ENCODE measurements at places on chromosomes 2 and 18.

DNA sequence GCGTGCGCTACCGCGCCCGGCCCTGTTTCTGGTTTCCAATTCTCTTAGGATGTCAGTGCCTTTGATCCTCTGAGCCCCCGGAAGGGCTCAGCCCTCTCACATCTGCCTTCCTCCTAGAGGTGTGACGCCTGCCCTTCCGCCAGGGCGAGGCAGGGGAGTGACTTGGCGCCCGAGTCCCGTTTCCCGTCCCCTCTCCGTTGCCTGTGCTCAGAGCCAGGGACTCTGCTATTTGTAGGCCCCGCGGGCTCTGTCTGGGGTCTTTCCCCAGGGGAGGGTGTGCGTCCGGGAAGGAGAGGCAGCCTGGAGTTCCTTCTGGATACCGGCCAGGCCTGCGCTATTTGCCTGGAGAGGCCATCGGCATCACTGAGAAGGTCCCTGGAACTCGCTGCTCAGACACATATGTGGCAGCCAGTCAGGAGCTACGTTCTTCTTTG, 103.7 kb upstream of the TAF1B start:
- no peak for DNase-seq

DNA sequence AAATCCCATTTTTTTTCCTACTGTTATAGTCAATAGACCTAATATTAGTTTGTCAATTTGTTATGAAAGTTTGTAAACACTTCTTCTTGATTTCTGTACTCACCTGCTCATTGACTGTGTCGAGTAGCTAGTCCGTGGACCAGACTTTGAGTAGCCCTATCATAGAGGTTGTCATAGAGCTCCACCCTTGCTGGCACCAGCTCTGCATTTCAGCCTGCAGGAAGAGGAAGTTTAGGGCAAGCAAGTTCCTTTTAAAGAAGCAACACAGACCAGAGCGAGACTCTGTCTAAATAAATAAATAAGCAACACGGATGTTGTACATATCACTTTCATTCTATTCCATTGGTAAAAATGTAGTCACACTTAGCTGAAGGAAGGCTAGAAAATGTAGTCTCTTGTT, 74.0 kb downstream of the MCFD2 start:
- DNase-seq = no peak

- DNase-seq = peak; percentile 94
Observed at GRCh38 chr2:162029287-162029901, 44.6 kb downstream of the DPP4 start.

- DNase-seq = no peak
Observed at GRCh38 chr2:100021791-100022340, 120.5 kb downstream of the AFF3 start.

GRCh38 chr18:36441426-36442240, 144.1 kb downstream of the FHOD3 start:
- no peak for DNase-seq

DNA sequence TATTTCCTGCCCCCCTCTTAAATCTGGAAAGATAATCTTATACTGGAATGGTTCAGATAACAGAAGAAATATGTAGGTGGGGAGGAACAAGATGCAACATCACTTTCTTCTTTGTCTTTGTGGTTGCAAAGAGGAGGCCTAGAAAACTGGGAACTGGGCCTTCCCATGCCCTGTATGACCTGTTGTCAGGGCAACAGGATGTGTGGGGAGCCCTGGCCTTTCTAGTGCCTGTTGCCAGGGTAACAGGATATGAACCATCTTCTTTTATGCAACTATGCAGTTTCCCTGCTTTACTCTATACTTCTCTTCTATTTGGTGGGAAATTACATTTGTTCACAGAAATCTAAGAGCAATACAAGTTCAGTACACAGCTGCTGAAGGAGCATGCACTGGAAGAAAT, 79.8 kb upstream of the PDE1A start:
- DNase-seq = no peak

DNA sequence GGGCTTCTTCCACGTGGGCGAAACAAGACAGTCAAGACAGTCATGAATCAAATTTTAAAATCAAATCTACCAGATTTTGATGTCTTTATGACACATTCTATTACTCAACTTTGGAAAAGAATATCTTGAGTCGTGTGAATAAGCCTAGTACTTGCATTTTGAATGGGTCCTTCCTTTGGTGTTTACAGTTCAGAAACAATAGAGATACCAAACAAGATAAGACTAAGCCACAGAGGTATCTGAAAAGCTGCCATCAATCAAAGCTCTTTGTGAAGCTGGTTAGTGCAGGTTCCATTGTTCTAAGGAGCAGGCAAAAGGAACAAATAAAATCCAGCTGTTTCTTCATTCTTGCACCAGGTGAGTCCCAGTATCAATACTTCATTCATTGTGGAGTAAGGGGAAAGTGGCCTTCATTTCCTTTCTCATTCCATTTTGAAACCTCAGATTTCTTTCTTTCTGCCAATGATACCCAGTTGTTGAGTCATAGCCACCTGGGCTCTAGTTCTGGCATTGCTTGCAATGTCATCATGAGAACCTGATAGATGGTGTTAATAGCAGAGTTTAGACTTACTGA, 151.7 kb upstream of the L3MBTL4 start:
- DNase-seq = no peak

GRCh38 chr2:241866790-241867645, 2.5 kb upstream of the RTP5 start:
- DNase-seq = no peak

GRCh38 chr2:101952551-101952950, 39.2 kb upstream of the IL1R2 start:
- DNase-seq = no peak

- no peak for DNase-seq
Observed at GRCh38 chr2:112031473-112032223, 23.4 kb upstream of the TMEM87B start.

DNA sequence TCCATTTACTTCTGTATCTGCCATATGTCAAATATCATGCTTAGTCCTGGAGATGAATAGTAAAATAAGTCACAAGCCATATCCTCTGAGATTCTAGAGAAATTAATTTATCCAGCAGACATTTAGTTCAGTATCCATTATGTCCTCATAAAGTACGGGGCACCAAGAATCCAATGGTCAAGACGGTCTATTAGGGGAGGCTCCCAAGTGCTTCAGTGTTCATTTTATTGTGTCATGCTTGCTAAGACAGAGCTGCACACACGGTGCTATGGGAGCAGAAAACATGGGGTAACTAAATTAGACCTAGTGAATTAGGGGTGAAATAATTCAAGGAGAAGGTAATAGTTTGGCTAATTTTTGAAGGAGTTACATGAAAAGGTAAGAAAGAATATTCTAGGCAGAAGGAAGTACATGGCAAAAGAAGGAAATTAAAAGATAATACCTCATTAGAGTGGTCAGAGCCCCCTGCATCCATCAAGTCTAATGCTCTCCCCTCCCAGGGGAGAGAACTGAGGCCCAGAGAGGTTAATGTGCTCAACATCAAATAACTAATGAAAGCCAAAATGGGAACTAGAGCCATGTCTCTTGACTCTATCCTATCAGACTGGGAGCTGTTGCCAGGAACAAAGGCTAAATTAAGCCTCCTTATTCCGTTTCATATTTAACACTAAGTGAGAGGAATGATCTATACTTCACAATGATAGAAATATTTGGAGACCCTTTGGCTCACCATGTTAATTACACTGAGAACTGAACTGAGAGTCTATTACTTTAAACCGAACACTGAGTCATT, 358.7 kb downstream of the LRRTM1 start:
- no peak for DNase-seq

- DNase-seq = no peak
Observed at GRCh38 chr2:132278267-132278666, 116.5 kb upstream of the ANKRD30BL start.

DNA sequence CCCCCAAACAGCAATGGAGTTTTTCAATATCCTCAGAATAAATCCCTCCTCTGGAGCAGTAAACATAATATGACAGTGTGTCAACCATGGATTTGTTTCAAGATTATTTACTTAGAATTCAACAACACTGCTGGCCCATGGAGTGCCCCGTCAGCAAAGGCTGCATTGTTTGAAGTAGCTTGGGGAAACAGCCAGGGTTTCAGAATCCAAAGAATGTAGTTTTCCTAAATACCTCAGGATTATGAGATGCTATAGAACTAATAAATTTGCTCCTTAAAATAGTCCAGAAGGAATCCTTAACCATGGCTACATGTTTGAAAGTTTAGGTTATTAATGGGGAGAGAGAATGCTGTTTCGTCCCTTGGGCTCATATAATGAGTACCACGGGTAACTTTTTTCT, 13.1 kb upstream of the CETN1 start:
- DNase-seq = no peak

DNA sequence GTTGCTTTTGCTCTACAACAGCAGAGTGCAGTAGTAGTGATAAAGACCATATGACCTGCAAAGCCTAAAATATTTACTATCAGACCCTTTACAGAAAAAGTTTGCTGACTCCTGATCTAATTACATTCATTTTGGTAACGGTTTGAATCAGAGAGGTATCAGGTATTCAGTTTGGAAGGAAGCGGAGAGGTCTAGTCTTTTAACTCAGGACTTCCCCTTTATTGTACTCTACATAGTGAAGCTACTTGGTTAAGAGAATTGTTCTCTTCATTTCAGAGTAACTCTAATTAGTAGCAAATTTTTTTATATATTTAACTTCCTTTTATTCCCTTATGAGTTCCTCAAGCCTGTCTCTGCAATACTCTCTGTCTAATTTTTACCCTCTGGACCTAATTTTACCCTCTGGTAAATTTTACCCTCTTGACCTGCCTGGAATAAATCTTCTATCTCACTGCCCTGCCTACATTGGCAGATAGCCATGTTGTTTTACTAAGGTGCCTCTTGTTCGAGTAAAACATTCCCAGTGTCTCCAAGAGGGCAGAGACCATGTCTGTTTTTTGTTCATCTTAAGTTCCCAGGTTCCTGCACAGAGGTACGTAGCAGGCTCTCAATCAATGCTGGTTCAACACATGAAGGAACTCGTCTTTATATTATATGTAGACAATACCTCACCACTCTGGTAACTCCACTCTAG, 170.6 kb downstream of the DNAH6 start:
- DNase-seq = no peak

- no peak for DNase-seq
Observed at GRCh38 chr18:36655074-36655473, 173.7 kb downstream of the TPGS2 start.

- no peak for DNase-seq
Observed at GRCh38 chr2:11867926-11868325, 121.5 kb downstream of the LPIN1 start.

GRCh38 chr2:148814860-148815419, 60.1 kb upstream of the KIF5C start:
- DNase-seq = no peak

DNA sequence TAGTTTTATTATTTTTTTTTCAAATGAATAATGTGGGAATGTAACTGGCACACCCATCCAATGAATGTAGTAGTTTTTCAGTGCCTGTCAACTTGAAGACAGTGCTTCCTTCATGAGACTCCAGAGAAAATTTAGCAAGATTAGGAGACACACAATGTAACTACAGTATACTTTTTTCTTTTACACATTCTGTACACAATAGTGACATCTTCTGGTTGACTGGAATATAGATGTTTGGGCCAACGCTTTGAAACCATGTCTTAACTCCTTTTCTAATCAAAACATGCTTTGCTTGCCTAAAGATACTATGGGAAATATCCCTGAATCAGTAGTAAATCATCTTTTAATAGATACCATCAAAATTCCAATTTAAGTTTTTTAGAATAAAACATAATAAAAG, 229.5 kb upstream of the ZC3H15 start:
- DNase-seq = no peak

GRCh38 chr18:78804206-78805030, 175.2 kb upstream of the SALL3 start:
- DNase-seq = no peak

DNA sequence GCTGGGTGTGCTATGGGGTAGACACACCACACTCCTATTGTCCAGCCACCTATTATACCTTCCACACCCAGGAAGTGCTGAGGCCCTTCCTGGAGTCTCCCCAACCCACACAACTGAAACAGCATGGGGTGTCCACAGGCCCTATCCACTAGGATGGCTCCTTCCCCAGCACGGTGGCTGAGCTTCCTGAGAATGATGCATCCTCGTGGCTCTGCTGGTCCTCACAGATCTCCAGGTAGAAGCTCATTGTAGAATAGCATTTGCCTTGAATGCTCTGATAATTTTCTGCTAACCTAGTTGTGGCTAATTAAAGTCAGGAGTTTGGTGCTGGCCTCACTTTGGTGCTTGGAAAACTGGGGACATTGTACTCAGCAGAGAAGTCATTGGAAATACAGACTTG, 182.6 kb downstream of the ANKRD30B start:
- no peak for DNase-seq

DNA sequence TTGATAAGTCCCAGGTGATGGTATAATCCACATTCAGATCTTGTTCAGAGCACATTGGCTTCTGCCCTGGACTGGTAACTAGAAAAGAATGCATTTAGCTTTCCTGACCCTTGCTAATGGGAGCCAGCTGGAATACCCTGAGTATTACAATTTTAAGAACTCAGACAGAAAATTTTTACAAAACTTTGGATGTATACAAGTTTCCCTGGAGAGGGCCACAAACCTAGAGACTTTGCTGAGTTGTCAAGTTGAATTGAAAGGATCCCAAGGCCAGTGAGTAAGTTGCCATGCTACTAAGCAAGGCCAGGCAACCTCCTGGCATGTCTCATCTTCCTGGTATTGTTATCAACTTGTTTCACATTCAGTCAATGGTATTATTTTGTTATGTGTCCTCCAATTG, 20.0 kb upstream of the NABP1 start:
- no peak for DNase-seq

DNA sequence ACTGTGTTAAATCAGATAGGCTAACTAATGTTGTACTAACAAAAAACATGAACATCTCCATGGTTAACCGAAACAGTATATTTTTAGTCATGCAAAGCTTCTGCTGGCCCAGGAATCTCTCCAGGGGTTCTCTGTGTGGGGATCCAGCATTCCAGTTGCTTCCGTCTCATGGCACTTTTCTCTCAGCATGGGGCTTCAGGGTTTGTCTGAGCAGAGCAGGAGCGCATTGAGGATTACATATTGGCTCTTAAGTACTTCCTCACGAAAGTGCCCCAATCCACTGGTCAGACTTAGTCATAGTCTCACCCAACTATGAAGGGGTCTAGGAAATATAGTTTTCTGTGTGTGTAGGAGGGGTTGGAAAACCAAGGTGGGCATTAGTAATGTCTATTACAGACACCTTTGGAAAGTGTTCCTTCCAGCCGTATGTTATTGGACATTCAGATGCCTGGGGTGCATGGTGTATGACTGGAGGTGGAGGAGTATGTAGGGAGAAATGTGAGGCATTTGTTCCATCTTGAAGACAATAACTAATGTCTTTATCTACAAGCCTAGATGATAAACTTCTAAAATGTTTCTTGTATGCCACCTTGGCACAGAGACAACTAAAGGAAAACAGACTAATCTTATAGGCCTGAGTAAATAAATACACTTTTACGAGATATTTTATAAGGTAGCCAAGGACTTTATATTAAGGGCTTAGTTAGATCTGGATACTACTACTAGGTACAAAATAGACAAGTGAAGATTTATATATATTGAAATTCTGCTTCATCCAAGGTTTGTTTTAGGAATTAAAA, 123.8 kb upstream of the ZEB2 start:
- no peak for DNase-seq

DNA sequence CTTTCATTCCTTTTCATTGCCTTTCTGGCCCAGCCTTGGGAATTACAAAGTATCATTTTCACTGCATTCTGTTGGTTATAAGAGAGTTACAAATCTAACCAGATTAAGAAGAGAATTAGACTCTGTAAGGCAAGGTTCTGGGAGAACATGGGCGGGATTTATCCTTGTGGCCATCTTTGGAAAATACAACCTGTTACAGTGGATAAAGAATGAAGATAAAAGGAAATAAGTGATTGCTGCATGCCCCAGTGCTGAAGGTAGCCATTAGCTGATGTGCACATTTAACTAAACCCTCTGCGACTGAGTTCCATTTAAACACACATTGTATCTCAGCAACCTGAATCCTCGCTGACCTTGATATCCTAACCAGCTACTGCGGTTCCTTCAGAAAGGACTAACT, 93.4 kb downstream of the SMC6 start:
- no peak for DNase-seq
